ENCODE measurements at places on chromosomes 12 and 14.

- DNase-seq = no peak
Observed at GRCh38 chr14:77843195-77843594, 43.3 kb downstream of the ADCK1 start.

DNA sequence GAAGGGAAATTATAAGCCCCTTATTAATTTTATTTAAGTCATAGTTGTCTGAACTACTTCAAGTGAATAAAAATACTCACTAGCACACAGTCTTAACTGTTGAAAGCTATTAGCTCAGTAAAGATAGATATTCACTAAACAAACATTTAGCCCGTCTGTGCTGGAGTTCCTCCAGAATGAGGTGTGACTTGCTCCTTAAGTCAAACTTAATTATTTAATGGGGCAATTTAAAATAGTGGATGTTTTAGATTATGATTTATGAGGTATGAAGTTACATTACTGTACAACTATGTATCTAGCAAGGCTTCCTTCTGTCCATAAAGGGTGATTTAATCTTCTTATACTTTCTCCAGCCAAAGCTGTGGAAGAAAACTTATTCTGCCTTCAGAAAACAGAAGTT, 414.0 kb upstream of the FLRT2 start:
- no peak for DNase-seq

- DNase-seq = no peak
Observed at GRCh38 chr12:120102189-120103043, 14.1 kb downstream of the RAB35 start.

DNA sequence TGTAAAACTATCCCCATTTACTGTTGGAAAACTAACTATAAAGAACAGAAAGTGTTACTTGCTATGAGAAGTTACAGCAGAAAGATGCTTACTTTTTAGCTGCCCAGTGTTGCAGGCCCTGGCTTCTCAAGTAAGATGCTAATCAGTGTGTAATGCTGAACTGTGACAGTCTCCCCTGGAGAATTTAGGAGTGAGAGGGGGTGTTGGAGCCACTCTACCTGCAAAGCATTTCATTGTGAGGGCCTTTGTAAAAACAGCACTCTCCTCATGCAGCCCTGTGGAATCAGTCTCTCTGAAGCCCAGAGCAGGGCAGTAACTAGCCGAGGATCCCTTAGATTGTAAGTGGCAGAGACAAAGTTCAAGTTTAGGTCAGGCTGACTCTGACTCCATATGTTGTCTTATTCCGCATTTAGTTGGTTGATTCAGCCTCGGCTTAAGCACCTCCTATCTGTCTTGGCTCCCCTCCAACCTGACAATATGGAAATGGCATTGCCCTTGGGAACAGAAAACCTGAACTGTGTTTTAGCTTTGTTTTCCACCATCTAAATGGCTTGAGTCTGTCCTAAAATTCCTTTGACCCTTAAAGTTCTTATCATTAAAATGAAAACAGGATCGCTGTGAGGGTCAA, 141.3 kb downstream of the PRKCH start:
- peak; percentile 93 for DNase-seq

- DNase-seq = peak; percentile 14
Observed at GRCh38 chr12:19131025-19131444, 1.5 kb downstream of the PLEKHA5 start.

GRCh38 chr12:119804011-119804641, 73.0 kb downstream of the CIT start:
- DNase-seq = peak; percentile 76

GRCh38 chr12:11768233-11768965, 118.9 kb downstream of the ETV6 start:
- DNase-seq = no peak

GRCh38 chr14:75096959-75097358, 27.5 kb downstream of the ZC2HC1C start:
- DNase-seq = no peak

GRCh38 chr12:105983622-105984320, 155.0 kb downstream of the NUAK1 start:
- DNase-seq = no peak

DNA sequence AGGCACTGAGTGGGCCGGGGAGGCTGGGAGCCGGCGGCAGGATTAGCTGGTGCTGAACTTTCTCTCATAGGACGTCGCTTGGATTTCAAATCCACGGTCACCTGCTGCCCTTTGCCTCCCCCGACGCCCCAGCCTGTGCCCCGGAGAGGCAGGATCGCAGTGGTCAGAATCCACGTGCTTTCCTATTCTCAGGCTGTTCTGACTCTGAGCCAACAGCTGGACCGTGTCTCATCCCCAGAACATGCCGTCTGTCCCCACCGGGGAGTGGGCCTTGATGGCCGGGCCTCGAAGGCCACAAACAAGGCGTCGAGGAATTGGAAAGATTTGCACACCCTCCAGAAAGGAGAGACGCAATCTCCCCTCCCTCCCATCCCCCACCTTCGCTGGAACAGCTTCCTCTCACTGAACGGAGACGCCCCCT, 18.5 kb upstream of the MLXIP start:
- no peak for DNase-seq

DNA sequence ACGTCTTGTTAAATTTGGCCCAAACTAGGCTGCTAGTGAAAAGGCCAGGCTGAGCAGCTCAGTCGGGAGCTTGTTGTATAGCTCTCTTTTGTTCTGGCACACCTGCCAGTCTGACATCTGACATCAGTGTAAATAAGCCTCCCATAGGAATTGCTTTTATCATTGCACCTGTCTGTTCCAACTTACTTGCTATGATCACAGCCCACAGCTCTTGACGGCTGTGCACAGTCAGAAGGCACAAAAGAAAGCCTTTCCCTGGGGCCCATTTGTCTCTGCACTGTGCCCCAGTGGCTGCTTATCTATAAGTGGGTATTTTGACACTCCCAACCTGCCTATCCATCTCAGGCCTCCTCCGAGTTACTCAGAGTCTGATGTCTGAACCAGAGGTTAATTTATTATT, 324.5 kb downstream of the NUAK1 start:
- no peak for DNase-seq

DNA sequence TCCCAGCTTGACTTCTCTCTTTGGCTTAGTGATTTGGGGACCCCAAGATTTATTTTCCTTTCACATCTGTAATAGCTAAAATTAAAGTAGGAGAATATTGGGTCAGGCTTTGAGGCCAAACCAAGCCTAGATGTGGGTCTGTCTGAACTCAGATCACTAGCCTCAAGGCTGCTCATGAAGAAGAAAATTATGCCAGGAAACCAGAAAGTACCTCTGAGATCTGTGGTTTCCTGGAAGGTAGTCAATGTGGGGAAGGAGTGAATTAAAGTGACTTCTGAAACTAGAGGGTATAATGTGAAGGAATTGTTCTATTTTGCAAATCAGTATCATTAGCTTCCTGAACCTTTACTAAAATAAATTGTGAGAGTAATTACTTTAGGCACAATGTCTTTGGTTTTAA, 13.4 kb upstream of the CLEC12A start:
- no peak for DNase-seq

- no peak for DNase-seq
Observed at GRCh38 chr12:13163868-13164635, 32.5 kb upstream of the EMP1 start.

DNA sequence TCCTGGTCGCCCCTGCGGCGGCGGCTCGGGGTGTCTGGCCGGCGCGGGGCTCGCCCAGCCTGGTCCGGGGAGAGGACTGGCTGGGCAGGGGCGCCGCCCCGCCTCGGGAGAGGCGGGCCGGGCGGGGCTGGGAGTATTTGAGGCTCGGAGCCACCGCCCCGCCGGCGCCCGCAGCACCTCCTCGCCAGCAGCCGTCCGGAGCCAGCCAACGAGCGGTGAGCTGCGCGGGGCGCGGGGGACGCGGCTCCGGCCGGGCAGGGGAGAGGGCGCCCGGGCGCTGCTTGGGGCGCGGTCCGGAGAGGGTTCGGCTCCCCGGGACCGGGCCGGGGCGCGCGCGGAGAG, at the start of gene LGALS3:
TSS of gene LGALS3 (plus strand) at position 167 of the 342 bp plus-strand sequence. CDS start 8,122 bp downstream, outside the sequence.
- peak; percentile 78 for DNase-seq

- DNase-seq = no peak
Observed at GRCh38 chr12:105222726-105223351, 13.1 kb downstream of the APPL2 start.

GRCh38 chr12:91604897-91605296, 422.3 kb upstream of the DCN start:
- no peak for DNase-seq

DNA sequence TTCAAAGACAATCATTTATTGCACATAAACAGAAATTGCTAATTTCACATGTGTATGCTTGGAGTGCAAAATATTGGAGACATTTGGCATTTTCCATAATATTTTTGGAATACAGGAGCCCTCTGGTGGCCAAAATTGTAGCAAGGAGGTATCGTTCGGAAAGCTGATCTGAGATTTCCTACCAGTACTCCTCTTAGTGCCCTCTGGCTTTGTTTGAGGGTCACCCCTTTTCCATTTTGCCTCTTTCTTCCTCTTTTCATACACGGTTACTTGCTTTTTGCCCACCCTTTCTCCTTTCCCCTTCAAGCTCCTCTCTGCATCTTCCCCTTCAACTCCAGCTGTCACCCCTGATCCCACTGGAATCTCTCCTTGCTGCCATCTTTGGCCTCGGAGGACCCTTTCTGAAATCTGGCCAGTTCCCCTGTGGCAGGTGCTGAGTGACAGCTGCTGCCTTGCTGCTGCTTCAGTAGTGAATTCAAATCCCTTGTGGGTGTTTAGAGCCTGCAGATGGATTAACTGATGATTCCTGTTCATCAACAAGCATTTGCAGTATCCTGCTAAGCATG, 164.6 kb upstream of the PARP11 start:
- DNase-seq = peak; percentile 67

DNA sequence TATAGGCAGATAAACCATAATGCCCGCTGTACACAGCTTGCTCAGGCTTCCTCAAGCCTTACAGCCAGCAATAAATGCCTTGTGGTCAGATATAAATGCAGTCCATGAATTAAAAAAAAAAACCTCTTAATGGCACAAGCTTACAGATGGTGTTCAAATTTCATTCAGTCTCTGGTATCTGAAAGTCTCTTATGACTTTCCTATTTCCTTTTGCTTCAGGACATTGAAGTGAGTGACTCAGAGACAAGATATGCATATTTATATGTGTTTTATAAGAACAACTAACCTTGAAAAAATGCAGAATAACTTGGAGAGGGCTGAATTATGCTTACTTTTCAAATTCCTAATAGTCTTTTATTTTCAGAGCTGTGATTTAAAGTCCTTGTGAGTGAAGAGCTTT, 426.9 kb upstream of the MIS18BP1 start:
- peak; percentile 41 for DNase-seq

GRCh38 chr12:48329199-48329939, 21.4 kb downstream of the ZNF641 start:
- DNase-seq = no peak

DNA sequence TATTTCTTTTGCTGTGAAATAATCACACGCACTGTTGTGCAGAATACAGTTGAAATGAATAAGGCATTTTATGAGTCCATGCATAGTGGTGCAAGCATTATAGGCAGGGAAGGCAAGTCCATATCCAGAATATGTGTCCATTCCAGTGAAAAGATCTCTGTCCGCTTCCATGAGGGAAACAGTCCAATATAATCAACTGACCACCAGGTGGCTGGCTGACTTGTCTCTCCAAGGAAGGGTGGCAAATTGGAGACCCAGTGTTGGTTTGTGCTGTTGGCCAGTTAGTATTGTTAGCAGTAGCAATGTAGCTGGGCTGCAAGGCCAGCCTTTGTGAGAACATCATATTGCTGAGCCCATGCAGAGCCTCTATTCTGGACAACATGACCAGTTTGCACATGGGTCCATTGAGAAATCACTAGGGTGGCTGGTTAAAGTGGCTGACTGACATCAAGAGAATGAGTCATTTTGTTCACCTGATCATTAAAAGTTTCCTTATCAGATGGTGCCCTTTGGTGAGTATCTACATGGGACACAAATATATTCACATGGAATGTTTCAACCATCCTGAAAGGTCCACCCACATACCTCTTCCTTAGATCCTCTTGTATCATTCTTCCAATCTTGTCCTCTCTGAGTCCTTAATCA, 17.3 kb upstream of the YAF2 start:
- no peak for DNase-seq

GRCh38 chr12:111035578-111036301, 115.4 kb upstream of the MYL2 start:
- no peak for DNase-seq

GRCh38 chr12:101338087-101338486, 58.2 kb downstream of the UTP20 start:
- no peak for DNase-seq

- peak; percentile 78 for DNase-seq
Observed at GRCh38 chr12:100668945-100669536, 95.6 kb downstream of the GAS2L3 start.

DNA sequence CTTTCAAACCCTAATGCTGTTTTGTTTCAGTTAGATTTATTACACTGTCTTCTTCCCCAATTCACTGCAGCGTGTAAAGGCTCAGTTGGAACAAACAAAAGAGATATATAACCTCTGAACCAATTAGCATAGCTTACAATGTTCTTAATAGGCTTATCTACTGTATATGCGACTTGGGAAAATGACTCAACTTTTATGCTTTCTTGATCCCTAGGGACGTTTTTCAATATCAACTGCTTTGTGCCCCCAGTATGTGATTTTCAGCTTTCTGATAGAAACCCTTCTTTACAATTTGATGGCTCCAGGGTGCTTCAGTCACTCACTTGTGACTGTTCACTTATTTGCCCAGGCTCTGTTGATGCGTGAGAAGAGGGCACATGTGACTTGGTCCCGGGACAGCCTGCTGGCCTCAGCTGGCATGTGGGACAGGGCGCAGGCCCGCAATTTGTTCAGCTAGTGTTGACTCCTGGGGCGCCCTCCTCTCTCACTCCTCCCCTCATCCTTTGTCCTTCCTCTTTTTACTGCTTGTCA, 107.1 kb downstream of the TMTC2 start:
- no peak for DNase-seq

DNA sequence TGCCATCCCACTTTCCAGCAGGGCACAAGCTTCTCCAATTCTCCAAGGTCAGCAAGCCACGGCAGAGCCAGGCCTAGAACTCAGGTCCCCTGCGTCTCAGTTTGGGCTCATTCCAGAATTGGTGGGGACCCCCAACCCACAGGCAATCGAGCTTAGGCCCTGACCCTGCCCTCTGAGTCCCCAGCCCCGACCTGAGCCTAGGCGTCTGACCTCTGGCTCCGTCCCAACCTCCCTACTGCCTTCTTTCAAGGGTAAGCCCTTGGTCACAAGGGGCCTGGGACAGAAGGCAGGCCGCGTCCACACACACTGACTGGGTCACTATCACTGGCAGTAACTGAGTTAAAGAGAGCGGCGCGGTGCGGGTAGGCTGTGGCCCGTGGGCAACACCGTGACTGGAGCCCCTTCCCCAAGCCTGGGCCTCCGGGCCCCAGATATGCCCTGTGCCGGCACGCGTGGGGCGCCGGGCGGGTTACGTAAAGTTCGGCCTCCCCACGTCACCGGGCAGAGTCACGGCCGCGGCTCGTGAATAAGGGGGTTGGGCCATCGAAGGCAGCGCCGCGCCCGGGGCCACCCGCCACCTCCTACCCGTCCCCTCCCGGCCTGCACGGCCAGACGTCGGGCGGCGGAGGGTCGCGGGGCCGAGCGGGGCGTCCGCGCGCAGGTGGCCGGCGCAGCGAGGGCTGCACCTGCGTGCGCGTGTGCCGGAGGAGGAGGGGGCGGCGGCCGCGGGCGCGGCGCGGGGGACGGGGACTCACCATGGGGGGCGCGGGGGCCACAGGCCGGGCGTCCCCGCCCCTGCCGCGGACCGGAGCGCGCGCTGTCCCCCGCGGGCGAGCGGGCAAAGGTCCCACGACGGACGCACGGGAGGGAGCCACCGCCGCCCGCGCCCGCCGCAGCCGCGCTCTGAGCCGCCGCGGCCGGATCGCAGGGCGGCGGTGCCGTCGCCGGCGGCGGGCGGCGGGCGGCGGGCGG, 516 bp downstream of the ANKRD9 start:
- DNase-seq = no peak

- DNase-seq = peak; percentile 57
Observed at GRCh38 chr12:49763006-49763591, 21.7 kb downstream of the TMBIM6 start.
